ENCODE measurements at places on chromosomes 7 and 10. TPM values are rescaled to one million over a fixed set of nuclear protein-coding genes. Genes with fewer than 3 reads are reported as not detected.

The KIN gene
- 15.3 TPM for total RNA-seq

The EN2 gene
- total RNA-seq, result 0.07 TPM

The CTTNBP2 gene
- 5.3 TPM for total RNA-seq

The MLXIPL gene
- total RNA-seq, result 0.14 TPM

DNA sequence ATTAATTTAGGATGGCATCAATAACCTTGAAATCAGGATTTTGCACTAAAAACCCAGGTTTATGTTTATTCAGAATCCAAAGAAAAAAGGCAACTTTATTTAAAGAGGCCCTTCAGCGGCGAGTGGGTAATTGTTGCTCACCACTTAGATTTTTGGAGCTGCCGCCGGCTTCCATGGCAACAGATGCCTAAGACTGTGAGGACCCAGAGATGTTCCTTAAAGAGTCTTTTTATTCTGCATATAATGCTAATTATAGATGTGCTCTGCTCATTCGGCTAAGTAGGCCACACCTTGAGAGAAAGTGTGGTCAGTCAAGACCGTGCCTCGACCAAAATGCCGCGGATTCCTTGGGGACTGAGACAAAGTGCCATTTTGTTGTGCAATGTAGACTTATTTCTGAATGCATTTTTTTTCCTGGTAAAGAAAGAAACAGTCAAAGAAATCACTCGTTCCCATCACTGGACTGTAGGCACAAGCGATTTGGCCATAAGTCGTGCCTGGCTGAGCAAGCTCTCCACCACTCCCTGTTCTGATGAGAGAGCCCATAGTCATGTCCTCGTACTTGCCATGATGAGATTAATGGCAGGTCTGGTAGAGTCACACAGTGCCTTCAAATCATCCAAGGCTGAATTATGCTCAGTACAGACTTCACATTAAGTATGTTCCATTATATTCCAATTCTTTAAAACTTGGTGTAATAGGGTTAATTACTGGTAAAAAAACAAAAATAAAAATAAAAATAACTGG is 21.4 kb upstream of the MGMT start:
- no peak for DNase-seq

- no peak for DNase-seq
Observed at GRCh38 chr7:149723795-149724495, 49.4 kb downstream of the ZNF467 start.

DNA sequence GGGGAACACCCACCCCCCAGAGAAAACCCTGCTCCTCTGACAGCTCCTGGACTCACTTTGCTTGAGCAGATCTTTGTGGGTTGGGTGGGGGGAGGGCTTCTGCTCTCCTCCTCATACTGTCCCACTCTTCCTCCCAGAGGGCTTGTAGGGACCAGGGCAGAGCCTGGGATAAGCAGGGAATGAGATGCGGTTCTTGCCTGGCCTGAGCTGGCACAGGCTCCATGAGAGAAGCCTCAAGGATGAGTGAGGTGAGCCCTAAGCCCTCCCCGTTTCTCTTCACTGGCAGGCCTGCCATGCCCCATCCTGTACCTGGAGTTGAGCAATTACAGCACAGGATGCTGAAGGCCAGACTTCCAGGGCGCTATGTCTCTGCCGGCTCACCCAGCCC is 134.7 kb downstream of the ADAM12 start:
- no peak for DNase-seq

- DNase-seq, result no peak
Observed at GRCh38 chr10:58514111-58514770, 1.6 kb downstream of the BICC1 start.

DNA sequence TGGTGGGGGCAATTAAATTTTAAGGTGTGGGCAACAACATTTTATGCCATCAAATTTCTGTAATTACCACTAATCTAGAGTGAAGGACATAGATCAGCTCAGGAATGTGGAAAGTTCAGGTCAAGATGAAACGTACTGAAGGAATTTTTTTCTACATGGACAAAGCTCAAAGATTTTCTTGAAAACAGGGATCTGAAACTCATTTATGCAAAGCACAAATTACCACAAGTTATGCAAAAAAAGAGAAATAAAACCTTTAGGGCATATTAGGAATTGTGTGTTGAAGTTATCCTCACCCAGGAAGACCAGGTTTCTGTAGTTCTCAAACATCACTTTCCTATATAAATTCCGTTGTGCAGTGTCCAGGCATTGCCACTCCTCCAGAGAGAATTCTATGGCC is 18.9 kb downstream of the ZNF680 start:
- no peak for DNase-seq

DNA sequence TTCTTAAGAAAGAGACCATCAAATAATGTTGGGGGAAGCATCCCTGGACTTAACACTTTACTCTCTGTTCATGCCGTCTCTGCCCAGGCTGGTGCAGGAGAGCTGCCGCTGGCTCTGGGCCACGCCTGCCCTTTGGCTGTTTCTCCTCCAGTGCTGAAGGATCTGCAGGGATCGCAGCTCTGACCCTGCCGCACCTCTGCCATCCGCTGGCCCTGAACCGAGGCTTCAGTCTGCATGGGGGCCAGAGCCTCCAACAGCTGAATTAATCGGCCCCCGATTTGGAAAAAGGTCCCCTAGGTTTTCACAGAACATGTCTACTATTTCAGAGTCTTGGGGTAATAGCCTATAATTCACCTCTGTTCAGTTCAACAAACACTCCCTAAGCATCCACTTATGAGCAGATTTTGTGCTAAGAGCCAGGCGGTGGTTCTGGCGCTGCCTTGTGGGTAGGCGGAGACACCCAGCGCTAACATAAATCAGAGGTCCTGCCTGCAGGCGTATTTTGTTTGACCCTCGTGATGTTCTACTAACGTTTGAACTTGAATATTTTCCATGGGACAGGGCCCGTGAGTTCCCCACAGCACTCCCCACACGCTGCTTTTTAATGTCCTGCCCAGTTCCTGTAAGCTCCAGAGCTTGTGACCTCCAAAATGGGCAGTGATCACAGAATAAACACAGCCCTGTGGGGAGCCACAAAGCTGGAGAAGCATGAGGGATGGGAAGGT is 99.0 kb downstream of the DYNC2I1 start:
- no peak for DNase-seq

DNA sequence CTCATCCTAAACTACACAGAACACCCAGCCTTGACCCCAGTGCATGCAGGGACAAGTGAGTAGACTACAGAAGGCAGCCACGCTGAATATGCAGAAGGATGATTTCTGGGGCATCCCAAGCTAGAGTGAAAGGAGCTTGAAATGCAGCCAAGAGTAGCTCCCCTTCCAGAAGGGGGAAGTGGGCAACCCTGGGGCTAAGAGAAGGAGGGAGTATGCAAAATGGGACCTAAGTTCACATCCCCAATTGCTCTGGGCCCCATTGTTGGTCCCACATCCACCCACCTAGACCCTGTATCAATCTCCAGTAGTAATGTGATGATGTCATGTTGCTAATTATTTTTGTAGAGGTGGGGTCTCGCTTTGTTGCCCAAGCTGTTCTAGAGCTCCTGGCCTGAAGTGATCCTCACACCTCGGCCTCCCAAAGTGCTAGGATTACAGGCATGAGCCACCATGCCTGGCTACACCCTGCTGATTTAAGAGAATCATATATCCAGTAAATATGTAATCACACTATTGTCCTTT is 5.6 kb upstream of the PSTK start:
- no peak for DNase-seq

DNA sequence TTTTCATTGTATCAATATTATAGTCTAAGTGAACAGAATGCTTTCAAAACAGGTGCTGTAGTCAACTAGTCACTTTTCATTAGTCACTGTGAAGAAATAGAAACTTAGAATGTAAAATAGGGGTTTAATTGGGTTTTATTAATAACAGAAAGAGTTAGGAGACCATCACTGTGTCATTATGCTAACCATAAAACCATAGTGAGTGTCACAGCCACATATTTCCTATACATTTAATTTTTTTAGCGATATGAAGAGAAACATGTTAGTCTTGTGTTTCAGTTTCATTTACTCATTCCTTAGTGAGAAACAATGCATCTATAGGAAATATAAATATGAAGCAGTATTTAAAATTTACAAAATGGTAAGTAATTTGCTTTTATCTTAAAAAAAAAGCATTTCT is 22.2 kb downstream of the SPAG6 start:
- DNase-seq, result no peak

GRCh38 chr7:150375662-150376521 is 3.2 kb upstream of the ZNF775 start:
- DNase-seq, result no peak

- DNase-seq, result no peak
Observed at GRCh38 chr7:2559283-2559950, 638 bp downstream of the IQCE start.

- no peak for DNase-seq
Observed at GRCh38 chr10:79068203-79068561, 584 bp upstream of the ZMIZ1 start.

DNA sequence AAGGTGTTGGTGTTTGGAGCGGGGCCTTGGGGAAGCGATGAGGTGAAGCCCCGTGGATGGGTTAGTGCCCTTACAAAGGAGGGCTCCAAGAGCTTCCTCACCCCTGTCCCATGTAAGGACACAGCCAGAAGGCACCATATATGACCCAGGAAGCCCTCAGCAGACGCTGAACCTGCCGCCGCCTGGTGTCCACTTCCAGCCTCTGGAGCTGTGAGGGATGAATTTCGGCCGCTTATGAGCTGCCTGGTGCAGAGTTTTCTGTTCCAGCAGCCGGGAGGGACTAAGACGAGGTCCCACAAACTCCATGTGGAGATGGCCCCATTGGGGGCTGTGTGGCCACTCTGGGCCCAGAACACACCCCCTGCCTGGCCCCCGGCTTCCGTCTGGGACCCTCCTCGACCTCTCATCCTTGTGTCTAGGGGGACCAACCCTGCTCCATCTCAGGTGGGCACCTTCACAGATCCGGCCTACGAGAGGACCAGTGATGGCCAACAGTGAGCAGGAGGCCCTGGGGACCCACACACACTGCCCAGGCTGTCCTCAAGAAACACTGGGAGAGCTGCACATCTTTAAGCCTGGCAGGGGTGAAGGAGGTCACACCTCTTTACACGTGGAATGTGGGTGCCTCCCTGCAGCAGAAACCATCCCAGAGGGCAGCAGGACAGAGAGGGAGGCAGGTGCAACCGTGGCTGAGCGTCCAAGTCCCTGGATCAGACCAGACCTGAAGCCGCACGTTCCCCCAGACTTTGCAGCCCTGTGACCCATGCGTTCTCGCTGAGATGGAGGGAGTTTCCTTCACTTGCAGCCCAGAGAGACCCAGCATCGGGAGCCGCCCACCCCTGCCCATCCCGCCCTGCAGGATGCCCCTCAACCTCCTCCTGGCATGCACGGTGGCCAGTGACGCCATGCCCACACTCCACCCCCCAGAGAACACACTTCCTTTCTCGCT is 96.1 kb downstream of the PDGFA start:
- no peak for DNase-seq

GRCh38 chr7:127221731-127222130 is 31.0 kb downstream of the GRM8 start:
- no peak for DNase-seq
